ENCODE measurements at places on chromosomes 2 and 18. TPM values are rescaled to one million over a fixed set of nuclear protein-coding genes. Genes with fewer than 3 reads are reported as not detected.

GRCh38 chr2:118176601-118177000 lies 88.3 kb downstream of the INSIG2 start:
- no peak for DNase-seq
- H3K4me3 ChIP-seq, result no peak overlapping the region
- H3K27ac ChIP-seq, result no peak overlapping the region
- no peaks in the 10 kb centered on the region for H3K4me1 ChIP-seq
- no peaks in the 10 kb centered on the region for H3K27me3 ChIP-seq

GRCh38 chr2:105796131-105796638 lies 51.5 kb downstream of the NCK2 start:
- peak overlapping the region; percentile 57 for H3K4me3 ChIP-seq
- H3K27me3 ChIP-seq, result no peaks in the 10 kb centered on the region
- peak; percentile 33 for DNase-seq

GRCh38 chr2:197500503-197501131 lies 438 bp downstream of the HSPE1 start:
- peaks cover 23% of the 10 kb centered on the region for H3K4me1 ChIP-seq
- no peaks in the 10 kb centered on the region for H3K36me3 ChIP-seq
- H3K27me3 ChIP-seq, result no peaks in the 10 kb centered on the region
- peak overlapping the region; percentile 64 for H3K4me3 ChIP-seq
- peak overlapping the region; percentile 98 for H3K27ac ChIP-seq

DNA sequence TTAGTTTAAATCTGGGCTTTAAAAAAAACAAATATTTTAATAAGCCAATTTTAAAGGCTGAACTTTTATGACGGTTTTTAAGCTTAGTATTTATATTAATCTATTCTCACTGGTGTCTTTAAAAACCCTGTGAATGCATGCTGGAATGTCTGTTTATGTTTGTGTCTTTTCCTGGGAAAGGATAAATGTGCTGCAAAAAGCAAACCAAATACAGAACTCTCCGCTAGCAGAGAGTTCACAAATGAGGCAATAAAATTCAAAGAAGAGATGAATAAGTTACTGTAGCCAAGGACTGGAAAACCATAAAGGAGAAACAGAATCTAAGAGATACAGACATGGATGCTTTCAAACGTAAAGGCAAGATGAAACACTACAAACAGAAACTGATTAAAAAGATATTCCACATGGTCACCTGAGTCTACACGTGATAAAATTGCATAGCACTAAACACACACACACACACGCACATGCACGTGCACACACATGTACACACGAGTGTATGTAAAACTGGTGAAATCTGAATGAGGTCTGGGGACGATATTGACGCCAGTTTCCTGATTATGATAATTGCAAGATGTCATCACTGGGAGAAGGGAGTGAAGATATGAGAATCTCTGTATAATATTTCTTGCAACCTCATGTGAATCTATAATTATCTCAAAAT lies 4.5 kb downstream of the TWIST2 start:
- H3K27me3 ChIP-seq, result peaks cover 41% of the 10 kb centered on the region
- H3K36me3 ChIP-seq, result no peaks in the 10 kb centered on the region
- H3K4me1 ChIP-seq, result no peaks in the 10 kb centered on the region
- DNase-seq, result no peak

GRCh38 chr2:213227458-213227857 lies 56.8 kb upstream of the SPAG16 start:
- H3K4me3 ChIP-seq, result no peak overlapping the region
- no peaks in the 10 kb centered on the region for H3K36me3 ChIP-seq
- no peak for DNase-seq

DNA sequence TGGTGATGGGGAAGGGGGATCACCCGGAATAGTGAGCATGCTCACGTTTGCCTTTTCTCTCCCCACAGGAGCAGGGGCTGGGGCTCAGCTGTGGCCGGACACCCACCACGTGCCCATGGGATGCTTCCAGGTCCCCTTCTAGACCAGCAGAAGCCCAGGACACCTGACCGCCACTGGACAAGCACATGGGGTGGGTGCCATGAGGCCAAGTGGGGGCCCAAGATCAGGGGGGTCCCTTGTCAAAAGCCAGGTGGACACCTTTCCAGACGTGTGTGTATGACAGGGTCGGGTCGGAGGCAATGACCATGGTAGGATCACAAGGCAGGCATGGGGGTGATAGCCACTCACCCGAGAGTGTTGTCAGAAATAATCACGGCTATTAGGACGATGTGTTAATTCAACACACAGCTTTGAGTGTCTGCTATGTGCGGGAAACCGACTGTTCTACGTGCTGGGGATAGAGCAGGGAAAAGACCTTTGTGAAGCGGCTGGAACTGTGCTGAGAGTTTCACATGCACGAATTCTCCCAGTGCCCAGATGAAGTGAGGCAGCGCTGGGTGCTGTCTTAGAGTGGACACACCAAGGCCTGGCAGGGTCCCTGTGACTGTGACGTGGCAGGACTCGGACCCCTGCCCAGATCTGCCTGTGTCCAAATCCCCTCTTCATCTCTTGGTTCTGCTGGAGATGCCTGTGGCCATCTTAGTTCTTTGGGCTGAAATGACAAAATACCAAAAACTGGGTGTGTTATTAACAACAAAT lies 244.7 kb downstream of the NDUFA10 start:
- no peaks in the 10 kb centered on the region for H3K4me1 ChIP-seq
- H3K27me3 ChIP-seq, result peaks cover 32% of the 10 kb centered on the region
- no peak overlapping the region for H3K27ac ChIP-seq
- no peak overlapping the region for H3K4me3 ChIP-seq

DNA sequence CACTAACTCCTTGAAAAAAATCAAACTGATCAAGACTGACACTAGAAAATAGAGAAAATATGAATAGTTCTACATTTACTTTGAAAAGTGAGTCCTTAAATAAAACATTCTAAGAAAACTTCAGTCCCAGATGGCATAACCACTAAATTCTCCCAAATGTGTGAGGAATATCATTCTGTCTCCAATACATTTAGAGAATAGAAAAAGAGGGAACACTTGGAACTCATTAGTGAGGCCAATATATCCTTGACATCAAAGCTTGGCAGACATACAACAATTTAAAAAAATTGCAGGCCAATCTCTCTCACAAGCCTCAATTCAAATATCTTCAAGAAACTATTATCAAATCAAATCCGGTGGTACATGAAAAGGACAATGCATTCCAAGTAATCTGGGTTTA lies 79.3 kb upstream of the TMEM247 start:
- DNase-seq, result no peak
- H3K27ac ChIP-seq, result no peak overlapping the region
- peaks cover 10% of the 10 kb centered on the region for H3K27me3 ChIP-seq
- no peaks in the 10 kb centered on the region for H3K4me1 ChIP-seq
- no peaks in the 10 kb centered on the region for H3K36me3 ChIP-seq

DNA sequence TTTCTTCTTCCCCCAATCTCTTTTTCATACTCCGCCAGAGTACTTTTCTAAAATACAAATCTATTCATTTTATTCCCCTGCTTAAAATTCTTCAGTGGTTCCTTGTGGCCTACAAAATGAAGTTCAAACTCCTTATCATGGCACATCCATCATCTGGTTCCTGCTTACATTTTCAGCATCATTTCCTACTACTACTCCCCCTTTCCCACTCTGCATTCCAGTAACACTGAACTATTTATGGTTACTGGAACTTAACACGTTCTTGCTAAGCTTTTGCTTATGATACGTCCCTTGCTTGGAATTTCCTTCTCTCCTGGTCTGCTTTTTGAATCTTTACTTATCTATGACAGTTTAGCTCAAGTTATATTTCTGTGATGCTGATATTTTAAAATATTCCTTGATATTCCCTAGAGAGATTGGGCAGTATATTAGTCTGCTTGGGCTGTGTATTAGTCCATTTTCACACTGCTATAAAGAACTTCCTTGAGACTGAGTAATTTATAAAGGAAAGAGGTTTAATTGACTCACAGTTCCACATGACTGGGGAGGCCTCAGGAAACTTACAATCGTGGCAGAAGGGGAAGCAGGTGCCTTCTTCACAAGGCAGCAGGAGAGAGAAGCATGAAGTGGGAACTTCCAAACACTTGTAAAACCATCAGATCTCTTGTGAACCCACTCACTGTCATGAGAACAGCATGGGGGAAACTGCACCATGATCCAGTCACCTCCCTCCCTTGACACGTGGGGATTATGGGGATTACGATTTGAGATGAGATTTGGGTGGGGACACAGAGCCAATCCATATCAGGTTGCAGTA lies 53.2 kb downstream of the BMPR2 start:
- DNase-seq, result no peak
- no peaks in the 10 kb centered on the region for H3K36me3 ChIP-seq

DNA sequence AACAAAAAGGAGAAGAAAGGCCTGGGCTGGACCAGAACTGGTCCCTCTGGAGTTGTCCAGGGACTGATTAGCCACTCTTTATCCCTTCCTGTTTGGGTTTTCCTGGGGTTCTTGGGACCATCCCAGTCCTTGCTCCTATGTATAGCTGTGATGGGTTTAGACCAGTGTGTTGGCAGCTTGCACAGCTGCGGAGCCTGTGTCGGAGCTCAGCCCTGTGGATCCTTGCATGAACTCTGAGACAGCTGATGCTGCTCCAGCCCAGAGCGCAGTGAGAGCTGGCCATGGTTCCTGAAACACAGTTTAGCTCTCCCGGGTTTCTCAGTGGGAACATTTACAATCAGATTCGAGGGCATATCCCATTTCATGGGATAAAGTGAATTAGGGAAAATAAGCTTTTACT lies 16.9 kb downstream of the IMPA2 start:
- H3K4me1 ChIP-seq, result peaks cover 5% of the 10 kb centered on the region
- no peak overlapping the region for H3K4me3 ChIP-seq
- no peaks in the 10 kb centered on the region for H3K36me3 ChIP-seq
- H3K27ac ChIP-seq, result no peak overlapping the region

GRCh38 chr2:217787160-217787877 lies 215.5 kb downstream of the TNS1 start:
- no peak overlapping the region for H3K27ac ChIP-seq
- H3K4me1 ChIP-seq, result peaks cover 27% of the 10 kb centered on the region
- H3K4me3 ChIP-seq, result no peak overlapping the region
- H3K27me3 ChIP-seq, result peaks cover 19% of the 10 kb centered on the region
- no peak for DNase-seq

GRCh38 chr18:71189581-71189980 lies 900.7 kb downstream of the SOCS6 start:
- no peaks in the 10 kb centered on the region for H3K27me3 ChIP-seq
- no peak overlapping the region for H3K27ac ChIP-seq
- no peaks in the 10 kb centered on the region for H3K36me3 ChIP-seq
- no peaks in the 10 kb centered on the region for H3K4me1 ChIP-seq

- H3K27me3 ChIP-seq, result no peaks in the 10 kb centered on the region
- no peaks in the 10 kb centered on the region for H3K36me3 ChIP-seq
- no peak overlapping the region for H3K4me3 ChIP-seq
Measured at GRCh38 chr18:48172226-48173006, 236.8 kb downstream of the ZBTB7C start.

- no peak overlapping the region for H3K4me3 ChIP-seq
- peaks cover 13% of the 10 kb centered on the region for H3K27me3 ChIP-seq
- peaks cover 9% of the 10 kb centered on the region for H3K4me1 ChIP-seq
- H3K36me3 ChIP-seq, result no peaks in the 10 kb centered on the region
- no peak overlapping the region for H3K27ac ChIP-seq
Measured at GRCh38 chr2:1136846-1137245, 186.2 kb downstream of the SNTG2 start.

DNA sequence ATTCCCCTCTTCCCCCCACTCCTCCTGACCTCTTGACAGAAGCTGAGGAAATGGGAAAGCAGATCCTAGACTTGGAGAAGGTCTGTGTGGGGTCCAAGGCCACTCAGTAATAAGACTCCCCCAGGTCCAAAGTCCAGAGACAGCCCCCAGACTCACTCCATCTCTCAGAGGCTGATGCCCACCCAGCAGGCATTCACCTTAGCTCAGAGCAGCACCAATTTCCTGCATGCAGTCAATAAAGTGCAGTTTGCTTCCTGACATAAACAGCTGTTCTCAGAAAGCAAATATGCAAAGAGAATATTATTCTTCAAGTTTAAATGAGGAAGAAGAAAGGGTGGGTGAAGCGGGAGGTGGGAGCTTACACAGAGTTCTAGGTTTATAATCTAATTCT lies 84.1 kb upstream of the RTN4 start:
- peak overlapping the region; percentile 58 for H3K4me3 ChIP-seq
- peaks cover 13% of the 10 kb centered on the region for H3K4me1 ChIP-seq
- H3K36me3 ChIP-seq, result no peaks in the 10 kb centered on the region
- peak; percentile 17 for DNase-seq
- peak overlapping the region; percentile 97 for H3K27ac ChIP-seq

DNA sequence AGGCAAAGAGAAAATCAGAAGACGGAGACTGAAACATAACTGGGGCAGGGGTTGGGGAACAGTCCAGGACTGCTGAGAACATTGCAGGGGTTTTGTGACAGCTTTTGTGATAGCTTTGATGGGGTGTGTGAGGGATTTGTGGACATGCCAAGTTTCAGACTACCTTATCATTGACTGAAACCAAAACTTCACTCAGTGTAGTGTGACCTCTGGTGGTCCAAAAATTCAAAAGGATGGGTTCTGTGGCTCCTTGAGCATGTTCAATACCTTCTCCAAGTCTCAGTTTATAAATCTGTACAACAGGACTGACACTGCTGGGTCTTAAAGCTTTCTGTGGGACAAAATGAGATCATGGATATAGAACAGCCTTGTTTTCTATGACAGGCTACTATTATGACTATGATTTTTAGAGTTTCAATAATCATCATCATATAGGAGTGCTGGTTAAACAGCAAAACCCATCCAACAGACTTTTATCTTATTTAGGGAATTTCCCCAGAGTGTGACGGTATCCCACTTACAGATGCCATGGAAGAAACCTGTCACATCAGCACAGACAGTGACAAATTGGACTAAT lies 259.2 kb upstream of the SLC14A2 start:
- DNase-seq, result no peak
- H3K4me3 ChIP-seq, result no peak overlapping the region
- H3K27ac ChIP-seq, result no peak overlapping the region
- peaks cover 2% of the 10 kb centered on the region for H3K27me3 ChIP-seq

DNA sequence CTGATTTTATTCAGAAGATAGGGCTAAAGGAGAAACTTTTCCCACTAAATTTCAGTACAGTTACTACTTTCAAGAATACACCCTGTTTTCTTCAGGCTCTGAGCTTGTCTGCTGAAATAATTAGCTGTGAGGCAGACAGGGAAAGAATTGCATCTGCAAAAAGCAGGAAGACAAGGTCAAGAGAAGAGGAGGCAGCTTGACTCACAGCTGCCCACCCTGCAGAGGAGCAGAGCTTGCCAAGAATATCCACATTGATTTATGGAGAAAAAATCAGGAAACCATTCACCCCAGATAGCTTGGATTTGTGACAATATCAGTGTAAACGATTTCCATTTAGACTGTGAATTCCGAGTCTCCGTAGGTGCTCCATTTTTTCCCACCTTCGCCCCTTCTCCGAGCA lies 49.0 kb downstream of the ACTR2 start:
- no peak overlapping the region for H3K27ac ChIP-seq
- no peak for DNase-seq
- H3K27me3 ChIP-seq, result no peaks in the 10 kb centered on the region
- peaks cover 20% of the 10 kb centered on the region for H3K36me3 ChIP-seq

DNA sequence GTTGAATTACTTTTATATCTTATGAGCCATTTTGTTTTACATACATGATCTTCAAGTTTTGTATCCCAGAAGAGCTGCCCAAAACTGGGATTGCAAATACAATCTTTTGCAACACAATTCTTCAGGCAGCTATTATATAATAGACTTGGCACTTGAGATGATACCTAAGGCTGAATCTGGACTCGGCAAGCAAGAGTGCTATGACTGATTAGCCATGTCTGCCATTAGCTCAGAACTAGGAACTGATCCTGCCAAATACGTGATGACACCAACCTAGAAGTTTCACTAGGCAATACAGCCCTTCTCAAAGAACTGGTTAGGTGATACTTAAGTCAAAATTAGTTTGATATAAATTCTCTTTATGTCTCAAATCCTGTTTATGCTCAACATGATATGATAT lies 619.6 kb downstream of the CPS1 start:
- DNase-seq, result no peak
- no peaks in the 10 kb centered on the region for H3K36me3 ChIP-seq
- H3K27me3 ChIP-seq, result no peaks in the 10 kb centered on the region
- no peak overlapping the region for H3K4me3 ChIP-seq
- no peaks in the 10 kb centered on the region for H3K4me1 ChIP-seq

TMEM37 gene
- not detected for total RNA-seq

LHCGR gene
- total RNA-seq, result not detected

MAPK4 gene
- 0.06 TPM for total RNA-seq
